Type B pancreatic cell (in vitro differentiated cells): ENCODE measurements at places on chromosomes 16 and 17.

- DNase-seq: no peak
Observed at GRCh38 chr17:79468183-79468944, 142.5 kb downstream of the RBFOX3 start.

DNA sequence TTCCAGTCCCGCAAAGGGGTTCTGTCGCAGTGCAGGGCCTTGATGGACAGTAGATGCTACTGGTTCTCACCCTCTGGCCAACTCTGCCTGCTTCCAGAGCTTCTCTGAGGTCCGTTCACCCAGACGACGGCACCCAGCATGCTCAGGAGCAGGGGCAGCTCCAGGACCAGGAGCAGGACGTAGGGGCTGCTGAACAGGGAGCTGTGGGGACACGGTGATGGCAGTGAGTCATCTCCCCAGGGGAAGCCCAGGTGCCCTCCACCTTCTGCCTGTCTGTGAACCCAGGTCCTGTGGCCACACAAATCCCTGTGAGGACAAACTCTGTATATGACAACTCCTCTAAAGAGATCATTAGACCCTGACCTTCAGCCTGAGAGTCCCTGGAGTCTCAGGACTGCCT, 3.4 kb upstream of the CD300C start:
- DNase-seq: no peak

DNA sequence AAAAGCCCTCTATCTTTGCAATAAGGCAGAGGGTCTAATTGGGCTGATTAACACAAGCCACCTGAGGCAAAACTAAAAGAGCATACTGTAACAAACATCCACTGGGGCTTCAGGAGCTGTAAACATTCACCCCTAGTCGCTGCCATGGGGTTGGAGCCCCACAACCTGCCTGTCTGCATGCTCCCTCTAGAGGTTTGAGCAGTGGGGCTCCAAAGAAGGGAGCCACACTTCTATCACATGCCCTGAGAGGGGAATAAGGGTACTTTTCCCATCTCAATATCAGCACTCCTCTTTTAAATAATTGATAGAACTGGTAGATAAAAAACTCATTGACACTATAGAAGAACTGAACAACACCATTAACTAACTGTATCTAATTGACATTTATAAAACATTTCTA, 130.1 kb upstream of the COX10 start:
- no peak for DNase-seq

- no peak for DNase-seq
Observed at GRCh38 chr16:83115491-83116232, 488.9 kb downstream of the CDH13 start.

- DNase-seq: no peak
Observed at GRCh38 chr17:68011199-68011665, 15.0 kb upstream of the C17orf58 start.

- DNase-seq: no peak
Observed at GRCh38 chr16:10871157-10871991, 5.6 kb upstream of the CIITA start.

DNA sequence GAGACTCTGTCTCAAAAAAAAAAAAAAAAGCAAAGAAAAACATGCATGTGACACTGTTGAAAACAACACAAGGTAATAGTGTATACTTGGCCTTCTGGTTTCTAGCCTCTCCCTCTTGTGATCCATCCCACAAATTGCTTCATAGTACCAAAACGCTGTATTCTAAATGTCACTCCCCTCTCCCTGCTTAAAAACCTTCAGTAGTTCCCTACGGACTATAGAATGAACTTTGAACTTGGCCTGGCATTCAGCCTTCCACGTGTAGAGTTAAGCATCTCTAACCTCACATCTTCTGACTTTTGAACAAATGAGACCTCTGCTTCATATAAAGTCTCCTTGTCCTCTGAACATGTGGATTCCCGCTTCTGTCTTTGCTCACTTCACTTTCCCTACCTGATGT, 5.1 kb downstream of the ZNF821 start:
- DNase-seq: no peak

DNA sequence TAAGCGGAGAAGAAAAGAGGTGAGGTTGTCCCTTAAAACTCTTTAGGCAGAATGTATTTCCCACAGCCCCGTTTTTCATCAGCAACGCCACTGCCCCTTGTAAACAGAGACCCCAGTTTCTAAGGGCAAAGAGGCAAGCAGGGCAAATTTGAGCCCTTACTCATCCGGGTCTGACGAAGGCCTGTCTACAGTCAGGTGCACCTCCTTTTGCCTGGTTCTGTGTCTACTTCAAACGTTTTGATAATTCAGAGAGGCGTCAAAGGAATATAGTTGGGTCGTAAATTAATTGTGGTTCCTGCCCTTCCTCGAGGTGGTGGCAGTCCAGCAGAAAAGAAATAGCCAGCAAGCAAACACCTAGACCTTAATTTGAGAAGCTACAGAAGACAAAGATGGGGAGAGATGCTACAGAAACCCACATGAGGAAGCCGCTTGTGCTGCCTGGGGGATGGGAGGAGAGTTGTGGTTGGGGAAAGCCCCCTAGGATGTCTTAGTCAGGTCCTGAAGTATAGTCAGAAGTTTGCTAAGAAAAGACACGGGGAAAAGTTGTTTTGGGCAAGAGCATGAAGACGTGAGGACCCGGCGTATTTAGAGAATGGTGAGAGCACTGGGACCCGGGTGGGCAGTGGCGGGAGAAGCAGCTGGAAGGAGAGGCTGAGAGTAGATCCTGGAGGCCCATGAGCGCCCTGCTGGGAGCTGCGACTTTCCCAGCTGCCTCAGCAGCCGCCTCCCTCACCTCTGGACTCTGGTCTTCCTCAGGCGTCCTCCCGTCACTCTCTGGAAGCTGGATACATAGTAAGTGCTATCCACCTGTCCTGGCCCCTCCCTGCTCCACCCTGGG, 2.4 kb downstream of the FBRS start:
- DNase-seq: no peak

GRCh38 chr17:36136439-36136838, 32.8 kb downstream of the CCL4 start:
- DNase-seq: no peak

- no peak for DNase-seq
Observed at GRCh38 chr17:10156948-10157607, 41.3 kb downstream of the GAS7 start.

- no peak for DNase-seq
Observed at GRCh38 chr16:48029768-48030167, 126.0 kb downstream of the ABCC12 start.

GRCh38 chr16:57724531-57724930, 11.0 kb upstream of the KATNB1 start:
- no peak for DNase-seq

DNA sequence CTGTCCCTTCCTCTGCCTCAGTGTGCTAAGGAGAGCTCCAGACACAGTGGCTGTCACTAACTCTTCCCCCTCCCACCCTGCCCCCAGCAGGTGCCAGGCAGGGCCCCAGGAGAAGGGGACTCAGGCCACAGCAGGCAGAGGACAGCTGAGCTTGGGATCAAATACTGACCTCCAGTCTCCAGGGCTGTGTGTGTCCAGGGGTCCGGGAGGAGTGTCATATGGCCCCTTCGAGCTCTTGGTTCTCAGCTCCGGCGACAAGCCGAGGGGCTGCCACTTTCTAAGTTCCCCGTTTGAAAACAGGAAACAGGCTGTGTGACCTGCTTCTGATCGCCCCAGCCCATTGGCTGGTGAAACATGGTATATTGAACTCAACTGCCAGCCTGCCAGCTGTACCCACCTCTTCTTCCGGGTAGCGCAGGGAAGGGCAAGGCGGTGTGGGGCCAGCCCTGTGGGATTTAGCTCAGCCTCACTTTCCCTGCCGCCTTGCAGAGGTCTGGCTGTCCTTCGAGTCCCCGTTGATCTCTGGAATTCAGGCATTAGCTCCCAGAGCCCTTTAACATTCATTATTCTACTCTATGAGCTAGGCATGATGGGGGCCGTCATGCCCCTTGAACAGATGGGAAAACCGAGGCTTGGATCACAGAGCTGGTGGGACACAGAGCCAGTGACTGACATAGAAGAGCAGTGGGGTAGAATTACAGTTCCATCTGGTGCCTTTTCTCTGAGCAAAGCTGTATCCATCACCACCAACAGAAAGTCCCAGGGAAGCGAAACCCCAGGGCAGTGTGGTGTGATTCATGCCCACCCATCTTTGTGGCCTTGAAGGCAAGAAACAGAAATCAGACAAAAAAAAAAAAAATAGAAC, at the start of gene SNX20:
TSS of gene SNX20 (minus strand) at position 292 of the 865 bp plus-strand sequence. CDS start 3,786 bp downstream, outside the sequence.
- no peak for DNase-seq

- DNase-seq: no peak
Observed at GRCh38 chr17:27544350-27545131, 86.4 kb upstream of the LGALS9 start.

- DNase-seq: no peak
Observed at GRCh38 chr17:79844869-79845600, 5.8 kb upstream of the CBX4 start.
